GM10248 (cell line): ENCODE measurements at places on chromosomes 1 and 21.

GRCh38 chr1:9270290-9270883 is 22.3 kb upstream of the SPSB1 start:
- DNase-seq, result no peak

DNA sequence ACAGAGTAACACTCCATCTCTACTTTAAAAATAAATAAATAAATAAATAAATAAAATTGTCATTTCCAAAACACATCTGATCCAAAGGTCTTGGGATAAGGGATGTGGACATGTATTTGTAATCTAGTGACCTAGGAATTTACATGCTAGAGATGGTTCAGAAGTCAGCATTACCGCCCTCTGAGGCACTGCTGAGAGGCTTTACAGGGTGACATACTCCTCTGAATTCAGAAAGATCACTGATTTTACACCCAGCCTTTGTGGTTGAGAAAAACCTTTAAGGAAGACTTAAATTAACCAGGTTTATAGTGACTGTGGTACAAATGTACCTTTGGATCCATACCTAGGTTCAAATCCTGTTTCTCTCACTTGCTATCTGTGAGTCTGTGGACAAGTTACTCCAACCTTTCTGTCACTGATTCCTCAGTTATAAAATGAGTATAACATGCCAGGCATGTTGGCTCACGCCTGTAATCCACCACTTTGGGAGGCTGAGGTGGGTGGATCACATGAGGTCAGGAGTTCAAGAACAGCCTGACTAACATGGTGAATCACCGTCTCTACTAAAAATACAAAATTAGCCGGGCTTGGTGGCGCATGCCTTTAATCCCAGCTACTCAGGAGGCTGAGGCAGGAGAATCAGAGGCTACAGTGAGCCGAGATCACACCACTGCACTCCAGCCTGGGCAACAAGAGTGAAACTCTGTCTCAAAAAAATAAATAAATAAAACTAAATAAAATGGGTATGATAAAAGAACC is 20.1 kb downstream of the OSBPL9 start:
- DNase-seq, result no peak

- no peak for DNase-seq
Observed at GRCh38 chr21:30329203-30329875, 8.2 kb downstream of the KRTAP27-1 start.

- no peak for DNase-seq
Observed at GRCh38 chr21:45093035-45093532, 18.7 kb downstream of the ADARB1 start.
